Fibroblast of skin of right biceps (primary cell): ENCODE measurements at places on chromosomes 1 and 21.

- no peak for DNase-seq
Observed at GRCh38 chr1:37867784-37868183, 8.4 kb upstream of the MTF1 start.

GRCh38 chr1:227434808-227435444 is 116.6 kb upstream of the CDC42BPA start:
- DNase-seq: no peak

GRCh38 chr1:207051191-207051943 is at the start of gene YOD1:
YOD1 (minus strand) TSS chr1:207051208; CDS start chr1:207051030, 178 bp downstream.
- DNase-seq: peak; percentile 39

DNA sequence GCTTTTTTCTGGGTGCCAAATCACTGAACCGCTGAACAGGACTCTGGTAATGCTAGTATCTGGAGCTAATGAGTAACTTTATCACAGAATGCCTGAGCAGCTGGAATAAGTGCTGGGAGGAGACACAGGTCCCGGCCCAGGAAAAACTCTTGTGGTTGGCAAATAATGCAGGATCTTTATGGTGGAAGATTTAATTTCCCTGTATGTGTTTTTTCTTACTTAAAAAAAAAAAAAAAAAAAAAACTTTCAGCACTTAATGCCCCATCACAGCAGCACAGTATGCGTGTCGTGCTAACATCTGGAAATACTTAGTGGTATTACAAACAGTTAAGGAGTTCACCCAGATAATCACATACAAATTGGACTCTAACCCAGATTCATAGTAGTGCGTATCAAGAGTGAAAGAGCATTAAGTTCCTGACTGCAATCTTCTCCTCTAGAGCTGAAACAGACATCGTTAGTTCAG is 220.7 kb downstream of the TOMM20 start:
- peak; percentile 90 for DNase-seq

GRCh38 chr1:31786366-31787060 is 22.4 kb upstream of the ADGRB2 start:
- no peak for DNase-seq

GRCh38 chr21:18000981-18001686 is 182.0 kb upstream of the C21orf91 start:
- no peak for DNase-seq

- no peak for DNase-seq
Observed at GRCh38 chr21:40595806-40596205, 251.2 kb downstream of the DSCAM start.

- no peak for DNase-seq
Observed at GRCh38 chr1:13730751-13731482, 30.9 kb downstream of the PRDM2 start.

DNA sequence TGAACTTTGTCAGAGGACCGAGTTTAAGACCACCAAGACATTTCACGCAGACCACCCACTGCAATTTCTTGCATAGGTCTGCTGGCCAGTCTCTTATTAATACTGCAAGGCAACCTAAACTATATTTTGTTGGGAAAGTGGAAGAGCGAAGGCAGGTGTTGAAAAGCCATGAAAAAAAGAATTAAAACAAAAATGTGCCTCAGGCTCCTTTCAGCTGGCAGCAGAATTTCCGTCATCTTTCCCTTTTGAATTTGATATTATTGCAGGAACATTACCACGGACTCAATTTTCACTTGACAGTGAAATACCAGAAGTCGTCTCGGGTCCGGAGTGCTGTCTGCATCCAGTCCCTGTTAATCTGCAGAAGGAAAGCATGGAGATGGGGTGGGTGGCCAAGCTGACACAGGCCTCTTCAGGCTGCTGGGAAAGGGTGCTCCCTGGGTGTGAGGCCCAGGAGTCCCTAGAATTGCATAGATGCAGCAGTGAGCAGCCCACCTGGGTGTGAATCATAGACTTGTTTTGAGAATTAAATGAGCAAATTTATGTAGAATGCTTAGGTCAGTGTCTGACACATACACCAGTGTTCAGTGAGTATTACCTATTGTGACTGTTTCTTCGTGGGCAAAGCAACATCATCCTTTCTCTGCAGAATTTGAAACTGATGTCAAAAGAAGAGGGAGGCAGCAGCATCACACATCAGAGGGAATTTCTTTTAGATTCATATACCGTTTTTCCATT is 150.7 kb downstream of the PBX1 start:
- no peak for DNase-seq

DNA sequence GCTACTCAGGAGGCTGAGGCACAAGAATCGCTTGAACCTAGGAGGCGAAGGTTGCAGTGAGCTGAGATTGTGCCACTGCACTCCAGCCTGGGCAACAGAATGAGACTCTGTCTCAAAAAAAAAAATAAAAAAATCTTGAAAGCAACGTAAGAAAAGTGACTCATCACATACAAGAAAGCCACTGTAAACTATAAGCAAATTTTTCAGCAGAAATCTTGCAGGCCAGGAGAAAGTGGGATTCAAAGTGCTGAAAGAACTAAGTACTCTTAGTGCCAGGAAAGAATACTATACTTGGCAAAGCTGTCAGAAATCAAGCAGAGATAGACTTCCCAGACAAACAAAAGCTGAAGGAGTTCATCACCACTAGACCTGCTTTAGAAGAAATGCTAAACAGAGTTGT is 4.4 kb upstream of the HMGN1 start:
- peak; percentile 21 for DNase-seq

DNA sequence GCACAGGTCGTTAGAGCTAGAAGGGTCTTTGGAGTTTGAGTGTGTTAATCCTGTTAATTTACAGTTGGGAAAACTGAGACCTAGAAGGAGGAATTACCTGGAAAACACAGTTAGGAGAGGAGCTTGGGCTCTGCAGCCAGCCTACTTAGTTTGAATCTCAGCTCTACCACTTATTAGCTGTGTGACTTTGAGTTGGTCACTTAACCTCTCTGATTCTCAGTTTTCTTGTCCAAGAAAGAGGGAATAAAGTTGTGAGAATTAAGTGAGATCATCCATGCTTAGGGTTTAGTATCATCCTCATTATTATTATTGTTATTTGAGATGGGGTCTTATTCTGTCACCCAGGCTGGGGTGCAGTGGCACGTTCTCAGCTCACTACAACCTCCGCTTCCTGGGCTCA is 5.4 kb upstream of the HTR1D start:
- DNase-seq: no peak

DNA sequence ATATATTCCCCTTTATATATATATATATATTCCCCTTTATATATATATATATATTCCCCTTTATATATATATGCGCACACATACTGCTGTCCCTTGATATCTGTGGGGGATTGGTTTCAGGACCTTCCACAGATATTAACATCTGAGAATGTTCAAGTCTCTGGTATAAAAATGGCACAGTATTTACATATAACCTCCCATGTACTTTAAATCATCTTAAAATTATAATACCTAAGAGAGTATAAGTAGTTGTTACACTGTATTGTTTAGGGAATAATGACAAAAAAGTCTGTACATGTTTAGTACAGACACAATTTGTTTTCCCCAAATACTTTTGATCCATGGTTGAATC is 45.8 kb downstream of the NR5A2 start:
- DNase-seq: no peak

DNA sequence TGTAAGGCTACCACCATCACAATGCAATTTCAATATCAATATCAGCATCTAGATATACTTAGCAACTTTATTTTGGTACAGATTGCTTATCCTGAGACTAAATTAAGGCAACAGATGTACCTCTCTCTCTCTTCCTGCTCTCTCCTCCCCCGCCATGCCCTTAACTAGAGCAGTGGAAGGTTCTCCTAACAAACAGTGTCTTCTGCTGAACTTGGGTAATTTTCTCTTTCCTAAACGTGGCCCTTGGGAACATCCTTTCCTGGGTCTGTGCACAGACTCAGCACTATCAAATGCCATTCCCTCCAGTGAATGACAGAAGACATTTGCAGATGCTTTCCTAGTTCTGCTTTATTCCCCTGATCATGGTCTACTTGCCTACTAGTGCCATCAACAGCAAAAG is 85.6 kb upstream of the TTC39A start:
- DNase-seq: no peak

- DNase-seq: no peak
Observed at GRCh38 chr21:41189150-41189745, 21.3 kb downstream of the BACE2 start.

DNA sequence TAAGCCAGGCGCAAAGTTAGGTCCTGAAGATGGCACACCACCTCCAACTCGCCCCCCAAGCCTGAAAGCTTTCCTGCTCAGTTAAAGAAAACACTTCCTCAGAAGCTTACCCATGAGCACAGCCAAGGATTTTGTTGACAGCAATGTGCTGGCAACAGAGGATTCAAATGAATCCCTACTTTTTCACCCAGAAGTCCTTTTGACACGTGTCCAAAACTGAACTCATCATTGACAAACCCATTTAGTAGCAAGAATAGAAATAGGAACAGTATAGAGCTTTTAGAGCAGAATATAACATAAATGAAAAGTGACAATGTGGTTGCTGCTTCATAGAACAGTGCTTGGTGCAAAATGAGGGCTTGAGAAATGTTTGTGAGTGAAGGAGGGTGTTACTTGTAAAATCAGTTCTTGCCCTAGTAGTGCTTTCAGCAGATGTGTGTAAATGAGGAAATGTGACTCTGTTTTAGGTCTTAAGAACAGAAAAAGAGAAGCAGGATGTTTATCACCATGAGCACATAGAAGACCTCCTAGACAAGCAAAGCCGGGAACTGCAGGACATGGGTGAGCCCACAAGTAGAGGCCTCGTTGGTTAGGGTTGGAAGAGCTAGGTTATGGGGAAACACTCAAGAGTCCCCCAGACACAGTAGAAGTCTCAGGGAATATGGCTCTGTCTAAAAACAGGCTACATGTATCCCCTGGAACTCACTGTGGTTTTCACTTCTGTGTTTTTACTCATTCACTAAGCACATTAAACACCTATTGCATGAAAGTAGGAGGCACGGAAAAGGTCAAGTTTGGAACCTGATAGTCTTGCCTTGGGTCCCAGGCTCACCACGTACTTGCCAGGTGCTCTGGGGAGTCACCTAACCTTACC is 48.6 kb upstream of the TMEM125 start:
- no peak for DNase-seq

- peak; percentile 55 for DNase-seq
Observed at GRCh38 chr21:15826147-15826780, 96.5 kb downstream of the USP25 start.

DNA sequence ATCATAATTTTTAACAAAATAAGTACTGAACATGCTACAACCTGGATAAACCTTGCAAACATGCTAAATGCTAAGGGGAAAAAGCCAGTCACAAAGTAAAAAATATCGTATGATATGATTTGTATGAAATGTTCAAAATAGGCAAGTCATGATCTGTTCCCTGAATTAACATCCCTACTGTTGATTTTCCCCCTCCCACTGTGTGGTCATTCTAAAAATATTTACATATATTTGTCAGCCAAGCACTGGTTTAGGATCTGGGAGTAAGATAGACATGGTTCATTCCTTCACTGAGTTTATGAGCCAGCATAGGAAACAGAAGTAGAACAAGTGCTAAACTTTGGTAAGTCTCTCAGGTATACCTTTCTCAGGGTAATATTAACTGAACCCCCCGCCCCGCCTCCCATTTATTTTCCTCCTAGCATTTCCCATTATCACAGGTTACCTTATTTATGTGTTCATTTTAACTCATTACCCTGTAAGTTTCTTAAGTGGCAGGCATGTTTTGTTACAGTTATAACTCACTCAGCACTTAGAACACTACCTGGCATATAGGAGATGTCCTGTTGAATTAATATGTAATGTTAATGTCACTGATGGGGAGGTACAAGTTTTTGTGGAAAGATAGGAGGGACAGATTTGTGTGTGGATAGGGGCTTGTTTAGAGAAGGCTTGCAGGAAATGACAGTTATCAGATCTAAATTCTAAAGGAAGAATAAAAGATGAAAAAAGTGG is 12.3 kb downstream of the UQCRH start:
- peak; percentile 55 for DNase-seq
